ENCODE measurements at places on chromosomes 3 and 15.
A peak's percentile ranks its signal among the peaks of the same experiment; 100 is the strongest.

GRCh38 chr15:48373821-48374451, 42.7 kb downstream of the DUT start:
- DNase-seq: no peak

DNA sequence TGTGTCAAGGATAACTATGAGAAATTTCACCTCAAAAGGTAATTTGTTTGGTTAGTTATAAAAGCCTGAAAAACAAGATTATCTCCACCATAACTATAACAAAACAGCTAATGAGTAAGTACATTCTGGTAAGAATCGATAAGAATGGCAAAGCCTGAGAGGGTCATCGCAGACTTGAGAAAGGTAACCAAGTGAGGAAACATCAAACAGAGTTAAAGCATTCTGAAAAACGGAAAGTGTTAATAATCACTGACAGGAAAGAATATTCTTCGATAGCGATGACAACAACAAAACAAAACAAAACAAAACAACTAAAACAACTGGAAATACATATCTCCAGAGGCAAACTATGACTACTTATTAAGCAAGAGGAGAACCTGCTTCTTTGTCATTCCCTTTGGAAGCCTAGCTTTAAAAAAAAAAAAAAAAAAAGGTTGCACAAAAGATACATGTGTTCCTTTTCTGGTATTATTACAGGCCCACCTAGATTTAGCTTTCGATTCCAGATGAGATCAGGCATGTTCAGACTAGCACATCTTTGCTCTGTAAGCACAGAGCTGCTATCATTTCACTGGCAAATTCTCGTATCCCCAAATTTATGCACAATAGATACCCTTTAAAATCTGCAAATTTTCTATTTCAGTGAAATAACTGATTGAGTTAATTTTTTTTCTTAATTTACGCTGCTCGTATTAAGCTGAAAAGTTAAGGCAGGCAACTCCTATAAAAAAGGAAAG, 155.6 kb downstream of the TIGIT start:
- DNase-seq: no peak

DNA sequence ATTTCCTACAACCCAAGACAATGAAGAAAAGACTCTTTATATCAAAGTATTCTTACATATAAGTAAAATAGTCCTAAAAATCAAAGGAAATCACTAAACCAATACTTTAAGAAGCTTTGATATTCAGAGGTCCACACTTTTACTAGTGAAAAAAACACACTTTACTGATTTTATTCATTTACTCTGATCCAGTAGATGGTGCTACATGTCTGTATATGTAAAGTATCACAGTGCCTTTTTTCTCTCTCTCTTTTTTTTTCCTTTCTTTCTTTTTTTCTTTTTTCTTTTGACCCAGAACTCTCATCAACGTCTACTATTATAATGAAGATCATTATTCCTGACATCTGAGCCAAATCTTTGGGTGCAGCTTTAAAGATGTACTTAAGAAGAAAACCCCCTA, 10.8 kb upstream of the CCDC39 start:
- no peak for DNase-seq

DNA sequence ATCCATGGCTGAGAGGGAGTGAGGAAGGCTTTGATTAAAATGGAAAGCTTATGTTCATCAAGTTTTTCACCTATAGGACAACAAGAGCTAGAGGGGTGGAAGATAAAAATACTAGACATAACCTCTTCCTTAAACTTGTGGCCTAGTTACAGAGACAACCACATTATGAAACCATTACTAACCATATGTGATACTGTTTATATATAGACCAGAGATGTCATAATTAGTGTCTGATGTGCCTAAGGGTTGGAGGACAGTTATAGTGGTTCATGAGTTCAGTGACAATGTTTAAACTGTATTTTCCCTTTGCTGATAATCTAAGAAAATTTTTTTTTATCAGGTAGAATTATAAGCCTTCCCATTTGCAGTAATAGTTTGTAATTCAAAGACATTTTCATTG, 23.7 kb downstream of the PHLDB2 start:
- DNase-seq: no peak

- DNase-seq: no peak
Observed at GRCh38 chr3:141112686-141113297, 61.6 kb downstream of the SPSB4 start.

DNA sequence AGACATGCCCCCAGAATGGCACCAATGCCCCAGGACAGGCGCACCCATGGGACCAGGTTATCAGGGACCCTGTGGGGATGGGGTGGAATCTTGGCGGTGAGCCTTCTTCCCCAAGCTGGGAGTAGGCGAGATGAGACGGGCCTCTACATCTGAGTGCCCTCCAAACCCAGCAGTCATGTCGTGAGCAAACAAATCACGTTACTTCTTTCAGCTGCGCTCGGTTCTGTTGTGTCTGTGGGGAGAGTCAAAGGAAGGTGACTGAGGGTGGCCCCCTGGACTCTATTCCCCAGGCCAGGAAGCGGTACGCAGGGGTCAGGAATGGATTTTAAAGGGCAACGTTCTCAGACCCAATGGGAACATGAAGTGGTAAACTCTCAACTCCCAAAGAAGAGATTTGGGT, 2.8 kb downstream of the GOLGA6L2 start:
- no peak for DNase-seq

DNA sequence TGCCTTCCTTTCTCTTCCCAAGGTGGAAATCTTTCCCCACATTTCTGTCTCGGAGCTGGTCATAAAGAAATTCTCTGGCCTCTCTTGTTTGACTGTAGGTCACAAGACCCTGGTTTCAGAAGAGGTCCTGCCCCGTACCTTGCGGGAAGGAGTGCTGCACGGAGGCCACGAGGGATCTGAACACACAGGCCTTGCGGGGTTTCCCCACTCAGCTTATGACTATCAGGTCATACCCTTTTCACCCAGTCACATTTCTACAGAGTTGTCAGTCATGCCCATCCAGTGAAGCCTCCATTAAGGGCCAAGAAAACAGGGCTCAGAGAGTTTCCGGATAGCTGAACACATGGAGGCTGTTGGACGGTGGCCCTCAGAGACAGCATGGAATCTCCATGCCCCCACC, 54.7 kb upstream of the ATP13A3 start:
- peak; percentile 22 for DNase-seq

- DNase-seq: no peak
Observed at GRCh38 chr15:80744826-80745225, 34.3 kb upstream of the CEMIP start.
